HL-60 (cell line): ENCODE measurements at places on chromosomes 2 and 18.

DNA sequence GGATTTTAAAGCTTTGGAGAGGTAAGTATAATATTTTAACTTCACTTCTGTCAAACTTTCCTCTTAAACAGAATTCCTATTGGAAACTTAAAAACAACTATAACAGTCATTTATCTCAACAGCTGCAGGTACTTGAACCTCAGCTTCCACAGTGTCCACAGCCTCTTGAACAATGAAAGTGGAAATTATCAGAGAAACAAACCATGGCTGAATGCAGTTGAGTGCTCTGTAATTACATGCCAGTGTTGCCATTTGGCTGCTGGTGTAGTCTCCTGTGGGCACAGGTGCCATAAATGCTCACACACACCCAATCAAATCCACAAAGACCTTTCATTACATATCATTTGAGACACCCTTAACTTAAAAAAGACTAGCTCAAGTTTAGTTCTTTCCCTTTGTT lies 125.1 kb downstream of the CPS1 start:
- no peak for DNase-seq

GRCh38 chr2:106839849-106840595 lies 45.9 kb downstream of the ST6GAL2 start:
- no peak for DNase-seq

DNA sequence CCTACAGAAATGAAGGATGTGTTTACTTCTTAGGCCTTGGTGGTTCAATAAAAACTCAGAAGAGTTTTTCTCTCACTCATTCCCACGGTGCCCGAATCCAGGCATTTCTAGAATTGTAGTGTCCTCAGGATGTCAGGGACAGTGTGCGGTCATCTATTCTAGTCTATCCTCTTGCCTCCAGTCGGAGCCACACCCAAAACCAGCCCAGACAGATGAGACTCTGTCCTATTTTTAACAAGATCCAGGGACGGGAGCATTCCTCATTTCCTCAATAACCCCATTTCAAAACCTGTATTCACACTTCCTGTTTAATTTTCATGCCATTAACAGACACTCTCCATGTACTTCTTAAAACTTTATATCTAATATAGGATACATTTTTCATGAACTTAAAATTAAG lies 11.6 kb upstream of the RBMS1 start:
- DNase-seq, result no peak

DNA sequence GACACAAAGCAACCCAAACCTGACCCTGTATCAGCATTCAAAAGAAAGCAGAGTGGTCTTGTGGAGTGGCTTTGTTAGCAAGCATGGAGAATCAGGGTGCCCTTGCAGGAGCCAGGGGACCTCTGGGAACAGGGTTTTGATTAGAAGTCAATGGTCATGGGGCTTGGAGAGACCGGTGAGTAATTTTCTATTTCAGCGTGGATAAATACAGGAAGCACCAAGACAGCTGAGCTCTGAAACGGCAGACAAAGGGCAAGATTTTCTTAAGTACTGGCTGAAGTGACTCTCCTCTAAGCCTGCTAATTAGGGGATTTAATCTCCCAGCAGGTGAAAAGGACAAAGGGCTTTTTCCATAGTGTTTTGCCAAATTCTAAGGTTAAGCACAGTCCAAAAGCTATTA lies 78.0 kb upstream of the GAREM1 start:
- DNase-seq, result no peak

DNA sequence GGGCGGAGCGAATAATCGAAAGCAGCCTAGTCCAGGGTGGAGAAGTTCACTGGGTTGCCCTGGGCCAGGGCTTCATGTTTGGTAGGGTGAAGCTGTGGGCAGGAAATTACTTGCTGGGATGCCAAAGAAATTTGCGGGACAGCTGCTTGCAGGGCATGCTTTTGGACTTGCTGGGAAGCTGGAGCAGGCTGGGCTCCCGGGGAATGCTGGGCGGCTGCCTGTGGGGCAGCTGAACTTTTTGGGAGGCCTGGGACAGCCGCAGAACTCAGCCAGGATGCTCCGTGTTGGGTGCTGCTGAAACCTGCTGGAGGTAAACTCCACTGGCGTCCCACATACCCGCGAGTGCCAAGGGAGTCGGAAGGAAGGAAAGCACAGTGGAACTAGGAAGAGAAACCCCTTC lies 31.9 kb downstream of the ASB1 start:
- DNase-seq, result no peak
